ENCODE measurements at places on chromosomes 7 and 10.

DNA sequence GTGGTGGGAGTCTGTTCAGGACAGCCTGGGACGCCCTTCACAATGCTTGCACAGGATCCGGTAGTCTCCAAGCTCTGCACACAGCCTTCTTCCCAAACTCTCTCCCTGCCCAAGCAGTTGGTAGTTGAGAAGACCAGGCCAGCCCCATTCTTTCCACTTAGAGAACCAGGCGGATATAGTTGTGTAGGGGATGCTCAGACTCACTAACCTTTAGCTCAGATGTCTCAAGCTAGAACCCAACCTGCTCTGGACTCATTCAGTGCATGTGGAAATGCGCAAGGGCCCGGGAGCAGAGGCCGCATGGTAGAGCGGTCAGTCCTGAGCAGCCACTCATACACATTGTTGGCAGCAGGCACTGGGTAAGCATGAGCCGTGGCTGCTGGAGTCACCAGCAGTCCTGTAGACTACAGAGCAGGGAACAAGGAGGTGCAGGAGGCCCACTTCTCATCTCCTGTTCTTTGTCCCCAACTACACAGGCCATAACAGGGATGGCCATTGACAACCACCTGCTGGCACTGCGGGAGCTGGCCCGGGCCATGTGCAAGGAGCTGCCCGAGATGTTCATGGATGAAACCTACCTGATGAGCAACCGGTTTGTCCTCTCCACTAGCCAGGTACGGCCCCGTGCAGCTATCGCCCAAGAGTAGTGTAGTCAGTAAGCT, 17.2 kb upstream of the C10orf53 start:
- H3K4me1 ChIP-seq: no peaks in the 10 kb centered on the region
- H3K36me3 ChIP-seq: peaks cover 5% of the 10 kb centered on the region
- H3K4me3 ChIP-seq: no peak overlapping the region
- H3K27ac ChIP-seq: no peak overlapping the region
- DNase-seq: no peak

GRCh38 chr10:31758495-31758894, 170.1 kb downstream of the ARHGAP12 start:
- no peak for DNase-seq
- H3K4me3 ChIP-seq: peak overlapping the region; percentile 30
- H3K4me1 ChIP-seq: peaks cover 13% of the 10 kb centered on the region
- H3K27me3 ChIP-seq: no peaks in the 10 kb centered on the region

- H3K27ac ChIP-seq: no peak overlapping the region
- DNase-seq: no peak
- no peaks in the 10 kb centered on the region for H3K4me1 ChIP-seq
- peaks cover 12% of the 10 kb centered on the region for H3K27me3 ChIP-seq
- H3K36me3 ChIP-seq: no peaks in the 10 kb centered on the region
Measured at GRCh38 chr7:142896151-142896550, 10.6 kb upstream of the TRPV6 start.

DNA sequence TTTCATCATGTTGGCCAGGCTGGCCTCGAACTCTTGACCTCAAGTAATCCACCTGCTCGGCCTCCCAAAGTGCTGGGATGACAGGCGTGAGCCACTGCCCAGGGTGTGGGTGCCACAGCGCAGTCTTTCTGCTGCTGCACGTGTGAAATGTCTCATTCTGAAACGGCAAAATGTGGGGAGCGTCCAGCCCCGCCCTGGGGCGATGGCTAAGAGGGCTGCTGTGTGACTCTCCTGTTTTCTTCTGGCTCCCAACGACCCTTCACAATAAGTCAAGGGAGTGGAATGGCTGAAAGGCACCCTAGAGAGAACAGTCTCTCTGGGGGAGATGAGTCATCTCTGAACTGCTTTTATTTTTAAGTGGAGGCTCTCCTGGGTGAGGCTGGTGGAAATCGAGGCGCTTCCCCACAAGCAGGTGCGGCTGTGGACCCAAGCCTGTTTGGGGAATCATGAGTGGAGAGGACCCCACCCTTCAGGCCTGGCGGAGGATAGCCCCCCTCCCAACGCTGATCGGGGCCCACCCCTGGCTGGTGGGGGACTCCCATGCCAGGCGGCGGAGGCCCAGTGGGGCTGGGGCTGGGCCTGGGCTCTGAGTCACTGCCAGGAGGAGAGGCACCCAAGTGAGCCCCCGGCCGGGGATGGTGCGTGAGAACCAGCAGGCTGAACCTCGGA, 18.0 kb downstream of the ADAP1 start:
- peak overlapping the region; percentile 41 for H3K27ac ChIP-seq
- peaks cover 3% of the 10 kb centered on the region for H3K27me3 ChIP-seq
- H3K4me3 ChIP-seq: peak overlapping the region; percentile 29
- peaks cover 6% of the 10 kb centered on the region for H3K36me3 ChIP-seq
- peaks cover 14% of the 10 kb centered on the region for H3K4me1 ChIP-seq
- peak; percentile 48 for DNase-seq

- H3K27ac ChIP-seq: no peak overlapping the region
- no peak for DNase-seq
- H3K4me1 ChIP-seq: no peaks in the 10 kb centered on the region
- no peak overlapping the region for H3K4me3 ChIP-seq
- H3K36me3 ChIP-seq: no peaks in the 10 kb centered on the region
- H3K27me3 ChIP-seq: peaks cover 2% of the 10 kb centered on the region
Measured at GRCh38 chr10:31620226-31621151, 301.5 kb downstream of the ZEB1 start.

DNA sequence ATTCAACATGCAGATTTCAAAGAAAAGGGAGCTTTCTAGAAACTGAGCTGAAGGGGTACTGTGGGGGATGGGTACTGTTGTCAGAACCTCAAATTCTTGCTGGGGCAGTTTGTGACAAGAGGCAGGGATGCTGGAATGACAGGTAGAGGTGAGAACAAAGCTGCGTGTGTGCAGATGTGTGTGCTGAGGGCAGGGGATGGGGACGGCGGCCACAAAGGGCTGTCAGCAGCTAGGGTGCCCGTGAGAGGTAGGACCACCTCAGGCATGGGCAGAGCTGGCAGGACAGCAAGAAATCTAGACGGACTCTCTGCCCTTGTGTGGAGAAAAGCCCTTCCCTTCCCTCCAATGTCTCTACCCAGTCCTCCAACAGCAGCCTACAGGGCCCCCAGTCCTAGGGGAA, 14.4 kb upstream of the BAZ1B start:
- H3K27me3 ChIP-seq: no peaks in the 10 kb centered on the region
- no peak for DNase-seq
- H3K27ac ChIP-seq: no peak overlapping the region
- H3K4me1 ChIP-seq: no peaks in the 10 kb centered on the region
- no peak overlapping the region for H3K4me3 ChIP-seq
- H3K36me3 ChIP-seq: peaks cover 41% of the 10 kb centered on the region

GRCh38 chr10:95039281-95039680, 30.0 kb downstream of the CYP2C8 start:
- H3K27me3 ChIP-seq: no peaks in the 10 kb centered on the region
- no peaks in the 10 kb centered on the region for H3K4me1 ChIP-seq
- no peak overlapping the region for H3K4me3 ChIP-seq
- no peaks in the 10 kb centered on the region for H3K36me3 ChIP-seq

DNA sequence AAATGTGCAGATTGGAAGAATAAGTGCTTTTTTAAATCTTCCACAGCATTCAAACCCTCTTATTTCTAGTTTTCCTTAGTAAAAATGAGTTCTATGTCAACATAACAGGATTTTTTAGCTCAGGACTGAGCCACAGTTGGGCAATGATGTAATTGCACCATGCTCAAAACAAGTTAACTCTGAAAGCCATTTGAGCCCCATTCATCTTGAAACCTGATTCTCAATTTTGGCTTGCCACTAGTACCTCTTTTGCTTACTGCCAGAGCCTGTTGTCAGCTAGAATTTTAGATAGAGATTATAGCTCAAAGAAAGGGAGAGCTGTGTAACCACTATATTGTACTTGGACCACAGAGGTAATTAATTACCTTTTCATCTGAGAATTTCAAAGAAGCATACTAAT, 1028.5 kb upstream of the PHF14 start:
- H3K27ac ChIP-seq: no peak overlapping the region
- H3K27me3 ChIP-seq: no peaks in the 10 kb centered on the region
- H3K4me3 ChIP-seq: no peak overlapping the region
- DNase-seq: no peak

GRCh38 chr10:62839590-62839989, 23.4 kb upstream of the EGR2 start:
- no peak for DNase-seq
- H3K36me3 ChIP-seq: no peaks in the 10 kb centered on the region
- H3K27ac ChIP-seq: no peak overlapping the region
- H3K4me1 ChIP-seq: peaks cover 8% of the 10 kb centered on the region
- no peak overlapping the region for H3K4me3 ChIP-seq

DNA sequence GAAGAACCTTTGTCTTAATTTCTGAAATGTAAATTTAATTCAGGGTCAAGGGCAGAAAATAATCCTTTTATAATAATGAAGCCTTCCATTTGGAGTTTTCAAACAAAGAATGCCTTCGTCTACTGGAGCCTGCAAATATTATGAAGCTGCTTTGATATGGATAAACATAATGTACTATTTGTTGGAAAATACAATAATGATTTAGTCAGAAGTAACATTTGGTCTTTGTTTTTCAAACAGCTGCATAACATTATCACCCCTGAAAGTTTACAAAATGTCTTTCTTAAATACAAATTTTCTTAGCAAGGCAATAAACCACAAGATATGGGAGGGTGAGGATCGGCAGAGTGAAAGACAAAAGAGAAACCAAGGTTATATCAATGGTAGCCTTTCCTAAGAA, 41.5 kb downstream of the TMEM26 start:
- H3K36me3 ChIP-seq: no peaks in the 10 kb centered on the region
- H3K4me3 ChIP-seq: no peak overlapping the region
- no peaks in the 10 kb centered on the region for H3K4me1 ChIP-seq
- no peak overlapping the region for H3K27ac ChIP-seq
- H3K27me3 ChIP-seq: peaks cover 7% of the 10 kb centered on the region

Data from T-helper 2 cell treated with Interferon-gamma antibody and Interleukin-4, amounts not matched to agents 5 μg/mL and 100 μg/mL, for 36 hours (primary cell).